ENCODE measurements at places on chromosomes 7 and 10.

GRCh38 chr7:101093906-101094305, 8.6 kb downstream of the TRIM56 start:
- peak; percentile 37 for DNase-seq

DNA sequence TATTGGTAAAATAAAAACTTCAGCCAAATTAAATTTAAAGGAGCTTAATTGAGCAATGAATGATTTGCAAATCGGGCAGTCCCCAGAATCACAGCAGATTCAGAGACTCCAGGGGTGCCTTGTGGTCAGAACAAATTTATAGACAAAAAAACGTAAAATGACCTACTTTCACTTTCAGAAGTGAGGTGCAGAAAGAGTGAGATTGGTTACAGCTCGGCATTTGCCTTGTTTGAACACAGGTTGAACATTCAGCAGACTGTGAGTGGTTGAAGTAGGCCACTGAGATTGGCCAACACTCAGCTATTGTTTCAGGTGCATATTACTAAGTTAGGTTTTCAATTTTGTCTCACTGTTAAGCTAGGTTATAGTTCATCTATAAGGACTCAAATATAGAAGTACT, 153.4 kb downstream of the BICC1 start:
- DNase-seq, result no peak

DNA sequence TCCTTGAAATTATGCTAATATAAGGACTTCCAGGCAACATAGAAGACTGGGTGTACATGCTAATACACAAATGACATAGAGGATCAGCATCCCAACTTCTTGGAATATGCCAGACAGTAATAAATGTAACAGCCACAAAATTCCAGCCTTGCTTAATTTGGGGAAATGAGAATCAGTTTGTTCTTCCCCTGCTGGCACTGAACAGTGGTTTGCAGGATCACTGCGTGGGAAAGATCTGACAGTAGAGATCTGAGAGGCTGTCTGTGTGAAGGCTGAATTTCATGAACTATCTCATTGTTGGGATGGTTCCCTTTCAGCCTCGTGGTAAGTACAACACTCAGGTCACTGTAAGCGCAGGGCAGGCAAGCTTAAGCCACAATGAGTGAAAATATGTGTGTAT, 1078.0 kb downstream of the LRMDA start:
- no peak for DNase-seq

GRCh38 chr10:97991871-97992270, 38.5 kb downstream of the CRTAC1 start:
- DNase-seq, result peak; percentile 5

GRCh38 chr7:26136831-26137230, 15.2 kb upstream of the NFE2L3 start:
- DNase-seq, result no peak
